ENCODE measurements at places on chromosomes 1 and 21. TPM values are rescaled to one million over a fixed set of nuclear protein-coding genes. Genes with fewer than 3 reads are reported as not detected.

RGS4 gene
- total RNA-seq, result 2.7 TPM

NR0B2 gene
- not detected for total RNA-seq

NUDT17 gene
- total RNA-seq, result 2.4 TPM

SPRR2F gene
- total RNA-seq, result not detected

CASQ1 gene
- not detected for total RNA-seq

KIF2C gene
- total RNA-seq, result 0.60 TPM

ACTL8 gene
- 0.16 TPM for total RNA-seq

KRTAP13-2 gene
- not detected for total RNA-seq

ZNF697 gene
- 7.6 TPM for total RNA-seq

KIF21B gene
- total RNA-seq, result 0.09 TPM

RAVER2 gene
- total RNA-seq, result 3.0 TPM

AMY1B gene
- not detected for total RNA-seq

MRPL20 gene
- total RNA-seq, result 86.0 TPM

B3GALT5 gene
- 0.17 TPM for total RNA-seq
